Urinary bladder (tissue), 4 donors: ENCODE measurements at places on chromosomes 11 and 22. TPM values are rescaled to one million over a fixed set of nuclear protein-coding genes. Genes with fewer than 3 reads are reported as not detected.

MCAM gene
- total RNA-seq: 154 TPM

SCGB1C1 gene
- not detected for total RNA-seq

SAA4 gene
- total RNA-seq: not detected

CDC42EP1 gene
- 6.6 TPM for total RNA-seq

APOL5 gene
- 1.4 TPM for total RNA-seq

SEPTIN3 gene
- 1.7 TPM for total RNA-seq

RNF26 gene
- 4.7 TPM for total RNA-seq

KCNQ1OT1 gene
- total RNA-seq: 24.7 TPM

KDM4E gene
- total RNA-seq: not detected

SCGB2A2 gene
- total RNA-seq: not detected
